ENCODE measurements at places on chromosomes 7 and 10.

GRCh38 chr10:61958805-61959204 lies 57.3 kb downstream of the ARID5B start:
- DNase-seq = no peak

GRCh38 chr10:127068485-127068884 lies 127.9 kb downstream of the INSYN2A start:
- no peak for DNase-seq

DNA sequence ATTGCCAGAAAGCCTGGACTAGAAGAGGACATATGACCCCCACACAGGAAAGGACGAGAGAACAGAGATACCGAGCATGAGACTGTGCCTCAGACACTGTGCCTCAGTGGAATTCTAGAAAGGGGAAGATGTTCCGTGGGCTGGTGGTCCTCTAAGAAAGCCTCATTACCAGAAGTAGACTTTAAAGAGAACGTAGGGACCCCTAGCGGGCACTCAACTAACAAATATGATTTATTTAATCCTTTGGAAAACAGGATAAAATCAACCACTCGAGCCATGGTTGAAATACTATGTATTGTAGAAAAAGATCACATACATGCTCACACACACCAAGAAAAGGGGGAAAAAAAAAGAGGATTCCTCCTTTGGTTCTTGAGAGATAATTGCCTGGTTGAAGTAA lies 701.2 kb upstream of the SORCS1 start:
- DNase-seq = no peak

DNA sequence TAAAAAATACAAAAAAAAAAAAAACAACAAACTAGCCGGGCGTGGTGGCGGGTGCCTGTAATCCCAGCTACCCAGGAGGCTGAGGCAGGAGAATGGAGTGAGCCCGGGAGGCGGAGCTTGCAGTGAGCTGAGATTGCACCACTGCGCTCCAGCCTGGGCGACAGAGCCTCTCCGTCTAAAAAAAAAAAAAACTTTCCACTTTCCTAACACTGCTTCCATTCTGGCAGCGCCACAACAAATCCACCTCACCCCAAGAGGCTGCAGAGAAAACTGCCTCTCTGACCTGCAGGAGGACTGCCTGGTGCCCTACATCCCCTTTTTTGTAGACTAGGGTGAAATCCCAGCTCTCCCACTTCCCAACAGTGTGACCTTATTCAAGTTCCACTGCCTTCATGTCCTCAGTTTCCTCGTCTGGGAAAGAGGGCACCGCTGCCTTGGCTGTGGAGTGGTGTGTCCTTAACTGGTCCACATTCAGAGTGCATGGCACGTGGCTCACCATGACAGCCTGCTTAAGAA lies 2.6 kb upstream of the MBL2 start:
- no peak for DNase-seq

DNA sequence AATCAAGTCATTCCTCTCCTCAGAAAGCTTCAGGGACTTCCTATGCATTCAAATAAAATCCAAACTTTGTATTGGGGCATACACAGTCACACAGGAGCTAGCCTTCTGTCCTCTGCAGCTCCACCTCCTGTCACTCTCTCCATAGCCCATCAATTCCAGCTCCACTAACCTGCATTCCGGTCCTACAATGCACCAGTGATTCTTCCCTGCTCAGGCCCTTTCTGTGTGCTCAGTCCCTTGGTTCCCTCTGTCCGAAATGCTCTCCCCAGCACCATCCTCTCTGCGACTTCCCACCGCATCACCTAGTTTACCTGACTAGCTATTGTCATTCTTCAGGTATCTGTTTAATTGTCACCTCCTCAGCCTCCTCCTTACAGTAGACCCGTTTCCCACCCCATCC lies 26.4 kb upstream of the YAE1 start:
- no peak for DNase-seq

GRCh38 chr10:86079088-86079487 lies 287.5 kb downstream of the GRID1 start:
- no peak for DNase-seq

DNA sequence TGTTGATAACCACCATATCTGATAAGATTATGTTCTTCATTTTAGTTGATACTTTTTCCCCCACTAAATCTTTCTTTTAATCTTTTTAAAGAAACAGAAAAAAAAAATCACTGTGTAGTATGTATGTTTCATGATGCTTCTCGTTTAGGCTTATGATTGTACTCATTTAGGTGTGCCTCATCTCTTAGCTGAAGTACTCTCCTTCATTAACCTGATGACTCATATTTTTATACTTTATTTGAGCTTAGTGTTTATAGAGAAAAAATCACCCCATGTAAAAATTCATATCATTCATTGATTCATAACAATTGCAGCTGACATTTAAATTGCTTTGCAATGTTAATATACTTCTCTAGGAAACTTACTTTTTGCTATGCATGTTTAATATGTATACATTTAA lies 158.9 kb downstream of the MLLT10 start:
- DNase-seq = no peak

GRCh38 chr7:13835442-13835841 lies 154.0 kb downstream of the ETV1 start:
- no peak for DNase-seq

DNA sequence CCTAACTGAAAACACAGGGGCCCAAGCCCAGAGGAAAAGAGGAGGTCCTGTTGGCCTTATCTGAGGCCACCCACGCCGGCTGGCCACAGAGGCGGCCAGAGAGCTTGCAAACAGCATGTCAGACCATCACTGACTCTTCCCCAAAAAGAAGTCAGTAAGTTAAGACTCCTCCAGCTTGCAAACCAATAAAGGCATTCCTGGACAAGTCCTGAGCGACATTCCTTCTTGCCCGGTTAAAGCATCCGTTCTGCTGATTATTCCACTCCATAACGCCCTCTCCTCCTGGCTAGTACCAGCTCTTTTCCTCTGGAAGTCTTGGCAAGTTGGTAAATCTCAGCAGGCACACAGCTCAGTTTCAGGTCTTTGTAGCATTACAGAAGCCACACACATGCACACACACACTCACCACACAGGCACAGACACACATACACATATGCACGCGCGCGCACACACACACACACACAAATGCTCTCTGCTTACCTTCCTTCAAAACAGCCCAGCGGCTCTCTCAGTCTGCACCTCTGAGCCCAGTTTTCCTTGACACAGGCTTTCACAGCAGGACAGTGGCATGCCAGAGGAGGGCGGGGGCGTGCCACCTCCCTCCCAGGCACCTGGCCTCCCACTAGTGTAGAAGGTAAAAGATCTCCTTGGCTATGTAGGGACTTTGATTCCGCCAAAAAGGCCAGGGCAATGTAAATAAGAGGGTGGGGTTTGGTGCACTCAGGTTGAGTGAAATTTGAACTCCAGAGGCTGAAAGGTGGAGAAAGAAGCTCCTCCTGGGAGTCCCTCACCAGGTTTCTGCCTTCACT lies 201.4 kb downstream of the TNS3 start:
- no peak for DNase-seq

DNA sequence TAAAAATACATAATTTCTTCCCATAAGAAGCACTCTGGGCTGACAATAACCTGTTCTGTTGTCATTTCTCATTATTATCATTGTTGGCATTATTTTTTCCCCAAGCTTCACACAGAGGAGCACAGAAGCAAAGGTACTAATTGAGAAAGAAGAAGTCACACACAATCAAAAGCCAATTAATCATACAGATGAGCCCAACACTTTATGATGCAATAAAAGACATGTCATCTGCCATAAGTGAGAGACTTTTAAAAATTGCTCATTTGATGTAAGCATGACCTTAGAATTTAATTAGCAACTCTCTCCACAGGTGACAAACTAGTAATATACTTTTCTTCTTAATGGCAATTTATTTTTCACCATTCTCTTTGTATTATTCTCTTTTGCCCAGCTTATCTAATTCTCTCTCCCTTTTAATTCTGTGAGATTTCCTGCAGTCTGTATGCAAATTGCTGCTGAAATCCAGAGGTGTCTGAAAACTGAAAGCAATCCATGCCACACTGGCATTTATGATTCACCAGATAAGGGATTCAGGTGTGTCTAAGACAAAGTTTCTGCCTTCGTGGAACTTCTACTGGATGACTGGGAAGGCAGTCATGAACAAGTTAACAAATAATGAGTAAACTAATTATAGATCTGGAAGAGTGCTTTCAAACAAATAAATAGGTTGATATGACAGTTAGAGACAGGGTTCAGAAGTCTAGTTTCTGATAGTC lies 203.5 kb downstream of the CHCHD3 start:
- no peak for DNase-seq

DNA sequence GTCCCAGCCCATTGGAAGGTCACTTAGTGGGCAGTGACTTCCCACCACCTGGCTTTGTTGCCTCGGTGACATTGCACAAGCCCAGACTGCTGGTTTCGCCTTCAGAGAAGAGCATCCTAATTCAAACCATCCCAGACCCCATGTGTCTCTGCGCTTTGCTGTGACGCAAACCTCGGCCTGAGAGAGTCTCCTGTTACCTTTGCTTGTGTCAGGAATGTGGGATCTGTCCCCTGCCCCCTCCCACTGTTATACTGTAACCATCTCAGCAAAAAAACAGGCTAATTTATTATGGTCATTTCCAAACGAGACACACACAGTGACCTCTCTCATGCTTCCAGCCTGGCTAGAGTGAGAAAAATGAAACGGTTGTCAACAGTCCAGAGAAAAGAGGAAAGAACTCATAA lies 25.0 kb upstream of the AQP1 start:
- DNase-seq = no peak

GRCh38 chr10:71492872-71493271 lies 96.2 kb downstream of the CDH23 start:
- DNase-seq = no peak
